ENCODE measurements at places on chromosomes 3 and 15. TPM values are rescaled to one million over a fixed set of nuclear protein-coding genes. Genes with fewer than 3 reads are reported as not detected.

GRCh38 chr3:62665627-62666437 is 209.4 kb downstream of the CADPS start:
- DNase-seq = peak; percentile 66

- no peak for DNase-seq
Measured at GRCh38 chr3:147915057-147915456, 505.9 kb downstream of the ZIC1 start.

GRCh38 chr3:112687616-112688015 is 46.7 kb upstream of the CCDC80 start:
- no peak for DNase-seq

DNA sequence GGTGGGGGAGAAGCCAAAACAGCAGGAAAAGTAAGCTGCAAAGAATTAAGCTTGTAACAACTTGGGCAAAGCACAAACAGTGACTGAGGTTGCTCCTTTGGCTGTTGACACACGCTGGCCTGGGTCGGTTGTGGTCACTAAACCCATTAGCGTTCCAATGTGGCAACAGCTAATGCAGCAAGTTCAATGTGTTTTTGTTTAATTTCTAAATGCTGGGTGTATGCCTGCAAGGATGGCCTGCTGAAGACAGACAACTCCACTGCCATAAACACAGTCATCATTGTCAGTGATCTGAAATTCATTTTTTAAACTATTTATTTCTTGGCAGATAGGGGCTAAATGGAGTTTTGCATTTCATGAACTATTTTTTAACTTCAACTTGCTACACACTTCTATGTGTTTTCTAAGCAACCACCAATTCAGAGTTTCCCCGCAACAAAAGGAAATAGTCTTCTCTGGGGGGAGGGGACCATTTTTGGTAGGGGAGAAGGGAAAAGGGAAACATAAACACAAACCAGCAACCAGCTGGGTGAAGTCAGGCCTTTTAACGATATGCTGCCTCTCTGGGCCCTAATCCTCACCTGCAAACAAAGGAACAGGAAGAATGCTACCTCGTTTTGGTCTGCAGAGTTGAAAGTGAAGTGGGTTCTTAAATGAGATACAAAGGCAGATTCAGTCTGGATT is 34.8 kb upstream of the WNT5A start:
- DNase-seq = no peak

ZDHHC19 gene
- total RNA-seq = not detected

CACNA2D3 gene
- 17.3 TPM for total RNA-seq

ACTC1 gene
- 14,182 TPM for total RNA-seq

LRRC31 gene
- not detected for total RNA-seq

GNAT1 gene
- total RNA-seq = not detected

B3GNT5 gene
- 5.2 TPM for total RNA-seq

Measured in left cardiac atrium (tissue), 4 donors.